Stimulated activated memory B cell treated with anti-CD40 and anti-IgM and Interleukin-4, amounts not matched to agents 10 μg/mL and 1 μg/mL and 100 μg/mL, for 72 hours (primary cell): ENCODE measurements at places on chromosomes 5 and 9.
A peak's percentile ranks its signal among the peaks of the same experiment; 100 is the strongest.

DNA sequence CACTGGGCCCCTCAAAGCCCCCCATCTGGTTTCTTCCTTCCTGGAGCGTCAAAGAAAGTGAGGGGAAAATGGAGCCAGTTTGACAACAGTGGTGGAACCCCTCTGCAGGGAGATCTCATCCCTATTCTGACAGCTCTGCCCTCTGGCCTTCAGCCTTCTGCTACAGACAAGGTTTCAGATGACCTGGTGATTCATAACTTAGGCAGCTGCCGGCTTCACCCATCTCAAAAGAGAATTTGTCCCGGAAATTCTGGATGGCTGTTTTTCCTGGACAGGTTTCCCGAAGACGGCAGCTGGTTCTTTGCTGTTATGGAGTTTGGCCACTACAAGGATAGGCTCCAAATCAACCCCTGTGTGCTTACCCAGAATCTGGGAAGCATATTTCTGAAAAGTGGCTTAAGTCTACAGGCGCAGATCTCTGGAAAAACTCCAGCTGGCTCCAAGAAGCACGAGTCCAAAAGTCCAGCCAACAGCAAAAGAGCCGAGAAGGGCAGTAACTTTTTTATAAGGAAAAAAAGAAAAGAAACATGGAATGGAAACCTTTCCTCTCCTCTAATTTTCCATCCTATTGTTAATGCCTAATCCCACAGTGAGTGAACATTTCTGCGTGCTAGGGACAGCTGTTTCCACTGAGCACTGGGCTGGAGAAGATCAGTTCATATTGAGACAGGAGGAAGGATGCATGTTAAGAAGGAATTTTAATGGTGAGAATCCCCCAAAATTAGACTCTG lies 54.5 kb downstream of the ZNF366 start:
- ATAC-seq: no peak

- no peak for ATAC-seq
These were observed 18.9 kb upstream of the IQGAP2 start for GRCh38 chr5:76384189-76384588.

DNA sequence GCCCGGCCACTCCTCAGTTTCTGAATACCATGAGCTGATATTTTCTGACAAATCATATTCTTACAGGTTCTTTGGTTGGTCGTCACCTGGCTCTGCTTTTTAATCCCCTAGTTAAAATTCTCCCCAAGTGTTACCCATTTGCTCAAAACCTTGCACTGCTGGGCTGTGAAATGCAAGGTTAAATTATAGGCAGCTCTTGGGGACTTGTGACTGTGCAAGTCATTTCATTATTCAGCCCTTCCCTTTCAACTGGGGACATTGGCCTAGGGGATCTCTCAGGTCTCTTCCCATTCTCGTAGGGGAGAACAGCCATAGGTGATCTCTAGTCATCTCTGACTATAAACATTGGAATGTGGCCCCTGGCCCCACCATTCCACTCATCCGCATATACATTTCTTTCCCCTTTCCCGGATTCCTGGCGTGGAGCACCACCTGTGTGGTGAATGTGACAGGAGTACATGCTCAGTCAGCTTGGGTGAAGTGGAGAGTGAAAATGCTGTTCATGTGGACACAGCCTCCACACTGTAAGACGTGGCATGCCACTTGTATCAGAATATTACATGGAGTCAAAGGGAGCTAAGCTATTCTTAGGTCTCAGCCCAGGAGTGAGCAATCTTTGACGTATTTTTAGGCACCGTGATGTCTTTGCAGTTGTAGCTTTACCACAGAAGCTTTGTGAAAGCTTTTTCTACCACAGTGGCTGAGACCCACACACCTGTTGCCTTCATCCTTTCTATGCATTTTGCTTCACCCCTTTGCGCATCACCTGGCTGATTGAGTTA lies 386.7 kb downstream of the KDM4C start:
- no peak for ATAC-seq

GRCh38 chr5:57539281-57539701 lies 56.7 kb upstream of the ACTBL2 start:
- no peak for ATAC-seq

- no peak for ATAC-seq
These were observed 12.6 kb upstream of the FYB1 start for GRCh38 chr5:39231705-39232525.

DNA sequence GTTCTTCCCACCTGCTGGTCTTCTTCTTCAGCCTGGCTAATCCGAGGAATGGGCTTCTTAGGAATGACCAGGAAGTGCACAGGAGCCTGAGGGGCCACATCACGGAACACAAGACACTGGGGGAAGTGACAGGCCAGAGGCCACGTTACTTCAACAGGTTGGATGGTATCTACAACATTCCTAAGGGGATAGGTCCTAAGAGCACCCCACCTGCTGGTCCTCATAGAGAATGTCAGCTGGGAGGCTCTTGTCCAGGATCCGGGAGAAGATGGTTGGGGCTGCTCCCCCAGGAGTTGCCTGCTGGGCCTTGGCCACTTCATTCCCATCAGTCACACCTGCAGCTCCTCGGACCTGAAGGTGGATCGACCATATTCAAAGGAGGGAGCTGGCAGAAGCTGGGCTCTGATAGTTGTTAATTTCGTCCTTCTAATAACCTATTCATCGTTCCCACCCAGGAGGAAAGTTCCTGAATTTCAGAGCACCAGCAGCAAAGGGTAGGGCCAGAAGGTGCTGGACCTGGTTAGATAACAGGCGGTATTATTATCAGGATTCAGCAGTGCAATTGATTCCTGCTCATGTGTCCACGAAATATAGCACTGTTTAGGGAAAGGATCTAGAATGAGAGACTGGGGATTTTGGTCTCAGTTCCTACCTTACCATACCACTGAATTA lies 1.3 kb downstream of the HINT2 start:
- ATAC-seq: no peak

- ATAC-seq: no peak
These were observed 128.0 kb downstream of the FANCC start for GRCh38 chr9:95189251-95190098.

- ATAC-seq: no peak
These were observed 57.4 kb upstream of the JAK2 start for GRCh38 chr9:4927701-4928100.

DNA sequence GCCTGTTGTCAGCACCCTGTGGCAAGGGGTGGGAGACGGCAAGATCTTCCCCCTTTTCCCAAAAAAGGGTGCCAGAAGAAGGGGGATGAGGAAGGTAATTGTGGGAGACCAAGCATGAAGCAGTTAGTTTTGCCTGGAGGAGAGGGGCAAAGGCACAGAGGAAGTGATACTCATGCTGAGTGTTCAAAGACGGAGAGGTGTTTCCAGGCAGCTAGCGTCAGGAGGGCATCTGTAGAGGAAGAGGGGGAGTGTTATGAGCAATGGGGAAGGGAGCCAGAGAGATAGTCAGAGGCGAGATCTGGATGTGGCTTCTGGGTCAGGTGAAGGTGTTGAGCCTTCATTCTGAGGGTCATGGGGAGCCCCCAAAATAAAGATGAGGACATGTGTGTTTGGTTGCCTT lies 26.9 kb upstream of the ADAM19 start:
- ATAC-seq: peak; percentile 87

DNA sequence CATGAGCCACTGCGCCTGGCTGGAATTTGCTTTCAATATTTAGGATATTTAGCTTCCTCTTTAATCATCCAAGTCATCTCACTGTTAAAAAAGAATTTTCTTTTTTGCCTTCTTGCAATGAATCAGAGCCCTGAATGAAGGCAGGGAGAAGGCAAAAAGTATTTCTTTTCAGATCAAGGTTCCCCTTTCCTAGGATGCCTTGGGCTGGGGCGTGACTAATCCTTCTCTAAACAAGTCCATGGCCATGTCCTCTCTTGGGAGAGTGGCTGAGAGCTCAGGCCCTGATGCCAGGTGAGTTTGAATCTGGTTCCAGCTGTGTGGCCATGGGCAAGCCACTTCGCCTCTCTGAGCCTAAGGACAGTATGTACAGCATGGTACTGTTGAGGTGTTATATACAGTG lies 84.8 kb upstream of the NEURL1B start:
- ATAC-seq: no peak

- ATAC-seq: peak; percentile 89
These were observed 131.9 kb downstream of the UGCG start for GRCh38 chr9:112028242-112029221.

DNA sequence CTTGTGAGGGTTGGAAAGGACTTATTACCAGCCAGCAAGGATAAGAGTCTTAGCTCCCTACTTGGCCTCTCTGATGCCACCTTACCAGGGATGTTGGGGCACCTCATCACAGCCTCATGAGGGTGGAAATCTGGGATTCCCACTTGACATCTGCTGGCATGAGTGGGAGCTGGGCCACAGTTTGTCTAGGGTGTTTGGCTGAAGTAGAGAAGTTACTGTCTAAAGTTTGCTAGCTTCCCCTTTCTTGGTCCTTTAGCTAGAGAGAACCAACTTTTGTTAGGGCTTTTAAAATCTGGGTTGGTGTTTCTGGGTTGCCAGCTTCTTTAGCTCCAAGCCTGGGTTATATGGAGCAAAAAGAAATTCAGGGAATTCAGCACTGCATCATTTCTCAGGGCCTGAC lies 57.5 kb upstream of the GNA14 start:
- ATAC-seq: no peak

DNA sequence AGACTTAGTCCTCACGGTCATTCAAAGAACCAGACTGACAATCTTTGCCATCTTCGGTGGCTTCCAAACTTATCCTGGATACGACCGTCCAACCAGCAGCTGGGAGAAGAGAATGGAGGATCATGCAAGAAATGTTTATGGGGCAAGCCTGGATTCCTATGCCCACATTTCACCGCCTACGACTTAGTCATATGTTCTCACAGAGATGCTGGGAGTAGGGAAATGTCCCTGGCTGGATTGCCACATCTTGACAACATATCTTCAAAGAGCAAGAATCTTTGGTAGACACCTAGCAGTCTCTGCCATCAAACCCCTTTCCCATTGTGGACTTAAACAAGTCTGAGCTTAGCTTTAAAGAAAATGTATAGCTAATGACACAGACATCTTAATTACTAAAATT lies 5.0 kb downstream of the MED7 start:
- no peak for ATAC-seq

GRCh38 chr9:2765250-2765880 lies 48.1 kb downstream of the KCNV2 start:
- no peak for ATAC-seq

GRCh38 chr9:96157675-96158074 lies 144.3 kb downstream of the HSD17B3 start:
- no peak for ATAC-seq

GRCh38 chr5:141608557-141608956 lies 10.2 kb downstream of the DIAPH1 start:
- ATAC-seq: no peak

- no peak for ATAC-seq
These were observed 125.3 kb upstream of the TMEM161B start for GRCh38 chr5:88393716-88394535.

GRCh38 chr9:115137526-115137925 lies 19.6 kb upstream of the TNC start:
- ATAC-seq: no peak

GRCh38 chr9:25556540-25556939 lies 121.7 kb downstream of the TUSC1 start:
- ATAC-seq: no peak

DNA sequence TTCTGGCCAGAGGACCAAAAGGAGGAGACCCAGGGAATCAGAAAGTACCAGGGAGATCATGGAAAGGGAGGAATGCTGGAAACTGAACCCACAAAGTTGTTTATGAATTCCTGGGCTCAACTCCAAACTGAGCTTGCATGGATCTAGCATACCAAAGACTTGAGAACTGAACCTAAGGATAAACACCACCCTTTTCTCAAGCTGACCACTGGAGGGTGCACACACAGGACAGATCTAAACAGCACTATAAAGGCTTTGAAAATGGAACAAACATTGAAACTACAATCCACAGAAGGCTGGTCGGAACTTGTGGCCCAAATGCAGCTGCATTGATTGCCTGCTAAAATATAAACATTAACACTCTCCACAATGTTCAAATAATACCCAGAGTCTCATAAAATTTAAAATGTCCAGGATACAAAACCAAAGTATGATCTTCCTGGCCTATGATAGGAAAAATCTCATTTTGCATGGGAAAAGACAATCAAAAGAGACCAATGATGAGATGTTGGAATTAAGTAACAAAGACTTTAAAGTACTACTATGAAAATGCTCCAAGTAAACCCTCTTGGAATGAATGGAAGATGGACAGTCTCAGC lies 15.6 kb upstream of the IRF1 start:
- ATAC-seq: peak; percentile 68

GRCh38 chr9:134626069-134626423 lies 15.6 kb upstream of the COL5A1 start:
- ATAC-seq: no peak

DNA sequence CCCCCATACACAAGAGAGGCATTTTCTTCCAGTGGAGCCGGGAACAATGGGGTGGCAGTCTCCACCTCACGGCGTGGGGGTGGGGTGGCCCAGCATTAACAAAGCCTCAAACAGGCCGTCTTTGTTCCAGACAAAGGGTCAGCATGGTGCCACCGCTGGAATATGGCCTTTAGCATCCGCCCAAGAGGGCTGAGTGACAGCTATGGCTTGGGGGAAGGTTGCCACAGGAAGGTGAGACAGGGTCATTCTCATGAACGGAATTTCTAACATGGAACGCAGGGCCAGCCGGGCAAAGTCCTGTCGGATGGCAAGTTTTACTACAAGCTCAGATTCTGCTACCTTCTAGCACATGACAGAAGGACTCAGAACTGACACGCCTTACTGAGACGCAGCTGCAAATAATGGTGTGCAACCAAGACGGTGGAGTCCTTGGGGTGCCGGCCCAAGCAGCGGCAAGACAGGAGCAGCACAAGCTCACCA lies 64.0 kb downstream of the OTULIN start:
- no peak for ATAC-seq

GRCh38 chr5:132277256-132277655 lies 16.9 kb upstream of the SLC22A4 start:
- ATAC-seq: no peak

DNA sequence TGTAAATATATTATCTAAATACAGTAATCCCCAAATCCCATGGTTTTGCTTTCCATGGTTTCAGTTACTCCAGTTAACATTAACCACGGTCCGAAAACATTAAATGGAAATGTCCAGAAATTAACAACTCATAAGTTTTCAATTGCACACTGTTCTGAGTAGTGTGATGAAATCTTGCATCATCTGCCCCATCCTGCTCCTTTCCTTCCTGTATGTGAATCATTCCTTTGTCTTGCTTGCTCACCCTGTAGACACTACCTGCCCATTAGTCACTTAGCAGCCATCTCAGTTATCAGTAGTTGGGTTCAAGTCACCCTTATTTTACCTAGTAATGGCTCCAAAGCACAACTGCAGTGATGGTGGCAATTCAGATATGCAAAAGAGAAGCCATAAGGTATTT lies 1568.5 kb upstream of the WWC1 start:
- no peak for ATAC-seq

- no peak for ATAC-seq
These were observed 37.6 kb downstream of the ACER2 start for GRCh38 chr9:19446361-19446861.

DNA sequence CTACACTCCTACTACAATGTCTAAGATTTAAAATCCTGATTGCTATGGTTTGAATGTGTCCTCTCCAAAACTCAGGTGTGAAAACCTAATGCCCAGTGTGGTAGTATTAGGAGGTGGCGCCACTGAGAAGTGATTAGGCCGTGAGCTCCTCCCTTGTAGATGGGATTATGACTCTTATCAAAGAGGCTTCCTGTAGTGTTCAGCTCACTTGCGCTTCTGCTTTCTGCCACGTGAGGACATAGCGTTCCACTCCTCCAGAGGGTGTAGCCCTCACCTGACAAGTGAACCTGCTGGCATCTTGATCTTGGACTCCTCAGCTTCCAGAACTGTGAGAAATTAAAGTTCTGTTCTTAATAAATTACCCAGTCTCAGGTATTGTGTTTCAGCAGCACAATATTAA lies 33.0 kb upstream of the WHRN start:
- peak; percentile 95 for ATAC-seq

- no peak for ATAC-seq
These were observed 147.0 kb downstream of the PAM start for GRCh38 chr5:102902135-102902448.
